ENCODE measurements at places on chromosomes 13 and 19. TPM values are rescaled to one million over a fixed set of nuclear protein-coding genes. Genes with fewer than 3 reads are reported as not detected.

HCST gene
- total RNA-seq, result 20.9 TPM

FGF22 gene
- 0.22 TPM for total RNA-seq

NLRP5 gene
- not detected for total RNA-seq

ZNF471 gene
- 6.2 TPM for total RNA-seq

RHPN2 gene
- total RNA-seq, result 2.1 TPM

DNA sequence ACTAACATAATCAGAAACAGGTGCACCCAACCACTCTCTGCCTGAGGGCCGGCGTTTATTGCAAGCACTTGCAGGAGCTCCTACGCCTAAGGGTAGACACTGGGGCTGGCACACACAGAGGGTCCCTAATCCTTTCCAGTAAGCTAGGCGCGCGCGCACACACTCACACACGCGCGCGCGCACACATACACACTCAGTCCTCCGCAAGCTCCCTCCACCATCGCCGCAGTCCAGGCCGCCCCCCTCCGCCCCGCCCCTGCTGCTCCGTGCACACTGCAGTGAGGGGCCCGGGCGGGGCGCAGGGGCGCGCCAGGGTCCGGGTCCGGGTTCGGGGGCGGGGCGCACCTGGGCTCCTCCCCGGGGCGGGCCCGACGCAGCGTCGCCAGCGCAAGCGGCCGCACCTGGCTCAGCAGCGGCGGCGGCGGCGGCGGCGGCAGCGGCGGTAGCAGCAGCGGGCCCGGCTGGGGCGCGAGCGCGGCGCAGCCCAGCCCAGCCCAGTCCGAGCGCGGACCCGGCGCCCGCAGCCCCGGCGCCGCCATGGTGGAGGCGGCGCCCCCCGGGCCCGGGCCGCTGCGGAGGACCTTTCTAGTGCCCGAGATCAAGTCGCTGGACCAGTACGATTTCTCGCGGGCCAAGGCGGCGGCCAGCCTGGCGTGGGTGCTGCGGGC is at the start of gene CAMSAP3:
TSS of gene CAMSAP3 (plus strand) at position 398 of the 668 bp plus-strand sequence. CDS start at position 538, 140 bp downstream.
- DNase-seq, result no peak

GRCh38 chr19:281156-281853 is 9.9 kb downstream of the PLPP2 start:
- DNase-seq, result no peak

DNA sequence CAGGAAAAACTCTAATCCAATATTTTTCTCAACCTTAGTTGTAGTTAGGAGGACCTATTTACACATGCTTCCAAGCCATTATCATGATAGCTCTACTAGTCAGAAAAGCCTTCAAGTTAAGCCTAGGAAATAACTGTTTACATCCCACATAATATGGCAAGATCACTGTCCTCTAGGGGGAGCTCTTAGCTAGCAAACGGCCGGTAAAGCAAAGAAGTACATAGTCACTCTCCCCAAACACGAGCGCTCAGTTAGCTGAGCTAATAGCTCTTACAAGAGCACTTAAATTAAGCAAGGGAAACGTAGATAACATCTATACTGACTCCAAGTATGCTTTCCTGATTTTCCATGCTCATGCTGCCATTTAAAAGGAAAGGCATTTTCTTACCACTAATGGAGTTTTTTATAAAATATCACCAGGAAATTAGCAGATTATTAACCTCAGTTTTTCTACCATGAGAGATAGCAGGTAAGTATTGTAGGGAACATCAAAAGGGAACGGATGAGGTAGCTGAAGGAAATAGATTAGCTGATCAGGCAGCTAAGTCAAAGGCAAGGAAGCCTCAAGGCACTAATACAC is 100.6 kb upstream of the PABPC3 start:
- no peak for DNase-seq

- DNase-seq, result no peak
These were observed 293.6 kb downstream of the OXGR1 start for GRCh38 chr13:96700657-96701056.

GRCh38 chr19:29860492-29860891 is 48.7 kb downstream of the CCNE1 start:
- DNase-seq, result no peak

DNA sequence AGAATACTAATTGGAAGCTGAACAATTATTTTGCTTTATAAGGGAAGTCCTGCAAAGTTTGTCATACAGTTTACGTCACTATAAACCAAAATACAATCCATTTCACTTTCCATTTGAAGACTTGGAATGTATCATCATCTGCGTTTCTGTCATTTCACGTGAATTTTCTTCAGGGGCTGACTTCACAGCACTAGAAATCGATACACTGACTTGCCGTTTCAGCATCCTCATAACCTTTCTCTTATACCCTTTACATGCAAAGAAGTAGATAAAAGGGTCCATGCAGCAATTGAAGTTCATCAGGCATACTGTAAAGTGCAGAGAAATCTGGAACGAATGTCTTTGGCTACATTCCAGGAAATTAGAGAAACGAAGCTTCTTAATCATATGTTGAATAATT is 12.2 kb downstream of the GPR183 start:
- DNase-seq, result no peak

DNA sequence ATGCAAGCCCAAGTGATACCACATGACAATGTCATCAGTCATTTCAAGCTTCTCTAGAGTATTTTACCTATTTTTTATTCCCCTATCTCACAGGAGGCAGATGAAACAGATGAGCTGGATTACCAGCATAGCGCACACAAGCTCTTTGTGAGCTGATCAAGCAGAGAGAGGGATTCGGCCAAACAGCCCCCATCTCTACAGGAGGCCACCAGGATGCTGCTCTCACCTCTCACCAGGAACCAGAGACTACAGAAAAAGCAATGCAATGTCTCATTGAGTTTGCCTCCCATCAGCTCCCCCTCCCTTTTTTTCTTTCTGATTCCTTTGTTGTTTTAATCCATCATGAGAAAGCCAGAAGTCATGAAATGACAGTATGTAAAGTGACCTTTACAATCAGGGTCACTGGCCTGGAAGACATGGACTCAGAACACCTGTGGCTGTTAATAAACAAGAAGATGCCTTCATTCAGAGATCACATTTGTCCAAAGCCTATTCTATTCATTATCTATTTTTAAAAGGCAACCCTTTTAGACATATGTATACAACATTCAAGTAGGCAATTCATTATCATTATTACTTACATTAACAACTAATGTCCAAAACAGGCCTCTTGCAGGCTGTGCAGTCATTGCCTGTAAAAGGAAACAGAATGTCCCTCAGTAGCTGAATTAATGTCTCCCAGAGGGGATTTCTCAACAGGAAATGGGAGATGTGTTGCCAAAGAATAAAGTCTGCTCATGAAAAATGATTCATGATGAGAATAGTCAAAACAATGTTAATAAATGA is 656.6 kb downstream of the TBC1D4 start:
- DNase-seq, result no peak

DNA sequence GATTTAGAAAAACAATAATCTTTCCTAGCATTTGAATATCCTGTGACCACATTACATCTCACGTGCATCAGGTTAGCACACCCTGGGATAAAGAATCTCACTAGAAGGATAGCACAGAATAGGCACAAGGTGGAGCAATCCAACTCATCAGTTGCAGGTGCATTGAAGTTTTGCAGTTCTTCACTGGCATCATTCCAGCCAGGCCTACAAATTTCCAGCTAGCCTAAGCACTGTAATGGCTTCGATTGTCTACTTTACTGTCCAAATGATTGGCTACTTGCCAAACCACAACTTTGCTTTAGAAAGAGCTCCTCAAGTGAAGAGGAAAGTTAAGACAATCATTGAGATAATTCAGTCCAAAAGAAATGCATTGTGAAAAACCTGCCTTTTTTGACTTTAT is 89.5 kb downstream of the SPRY2 start:
- DNase-seq, result no peak

DNA sequence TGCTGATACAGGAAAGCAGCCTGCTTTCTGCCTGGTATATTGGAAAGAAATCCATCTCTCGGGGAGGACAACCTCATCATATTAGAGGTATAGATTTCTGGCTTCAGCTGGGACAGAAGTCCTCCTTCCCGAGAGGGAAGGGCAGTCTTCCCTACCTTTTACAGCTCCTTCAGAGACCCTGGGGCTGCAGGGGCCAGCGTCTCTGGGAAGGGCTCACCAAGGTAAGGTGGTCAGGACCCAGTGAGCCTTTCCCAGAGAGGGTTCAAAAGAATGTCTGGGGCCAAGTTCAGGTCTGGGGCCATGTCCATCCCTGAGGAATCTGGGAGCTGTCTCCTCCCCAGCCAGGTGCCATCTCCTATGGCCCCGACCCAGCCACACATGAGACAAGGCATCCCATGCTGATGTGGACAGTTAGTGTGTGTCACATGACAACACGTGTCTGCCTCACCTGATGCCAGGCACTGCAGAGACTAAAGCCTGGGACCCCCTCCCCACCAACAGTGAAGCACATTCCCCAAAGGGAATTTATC is 136.4 kb downstream of the URI1 start:
- peak; percentile 39 for DNase-seq

DNA sequence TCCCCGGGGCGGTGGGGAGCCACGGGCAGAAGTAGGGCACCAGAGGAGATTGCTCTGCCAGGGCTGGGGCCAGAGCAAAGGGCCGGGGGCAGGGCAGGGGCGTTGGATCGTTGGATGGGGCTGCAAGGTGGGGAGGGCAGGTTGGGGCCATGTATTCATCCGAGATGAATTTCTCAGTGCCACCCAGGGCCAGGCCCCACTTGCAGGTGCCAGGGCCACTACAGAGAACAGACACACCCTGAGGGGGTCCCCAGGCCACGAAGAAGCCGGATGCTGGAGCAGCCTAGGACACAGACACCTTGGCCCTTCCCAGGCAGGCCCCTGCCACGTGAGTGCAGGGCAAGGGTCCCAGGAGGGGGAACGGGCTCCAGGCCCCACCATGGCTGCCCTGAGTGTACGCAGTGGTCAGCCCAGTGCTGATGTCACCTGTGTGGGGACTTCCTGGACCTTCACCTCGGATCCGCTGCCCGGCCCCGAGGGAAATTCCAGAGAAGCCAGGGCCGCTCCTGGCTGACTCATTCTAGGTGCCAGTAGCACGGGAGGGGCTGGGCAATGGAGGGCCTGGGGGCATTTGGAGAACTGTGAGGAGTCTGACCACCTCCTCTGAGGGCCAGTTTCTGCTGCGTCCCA is 9.6 kb upstream of the SBNO2 start:
- no peak for DNase-seq
